Esophagus muscularis mucosa (tissue), 4 donors: ENCODE measurements at places on chromosomes 12 and 14.

GRCh38 chr12:105077435-105077834, 6.8 kb downstream of the ALDH1L2 start:
- DNase-seq: no peak

DNA sequence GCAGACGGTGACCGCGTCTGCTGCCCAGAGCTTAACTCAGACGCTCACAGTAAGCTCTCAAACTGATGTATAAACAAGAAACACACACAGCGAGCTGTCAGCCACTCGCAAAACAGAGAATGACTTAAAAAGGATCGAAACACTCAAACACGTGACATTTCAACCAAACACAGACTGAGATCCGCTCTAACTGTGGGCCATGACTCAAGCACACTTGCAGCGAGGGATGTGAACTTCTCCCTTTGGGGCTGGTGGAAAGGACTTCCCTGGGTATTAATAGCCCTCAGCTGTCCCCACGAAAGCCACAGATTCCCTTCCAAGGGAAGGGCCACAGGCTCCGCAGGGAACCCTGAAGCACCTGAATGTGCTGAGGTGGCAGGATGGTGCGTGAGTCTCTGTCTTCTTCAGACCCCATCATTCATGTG, 29.1 kb downstream of the CCDC88C start:
- DNase-seq: no peak

DNA sequence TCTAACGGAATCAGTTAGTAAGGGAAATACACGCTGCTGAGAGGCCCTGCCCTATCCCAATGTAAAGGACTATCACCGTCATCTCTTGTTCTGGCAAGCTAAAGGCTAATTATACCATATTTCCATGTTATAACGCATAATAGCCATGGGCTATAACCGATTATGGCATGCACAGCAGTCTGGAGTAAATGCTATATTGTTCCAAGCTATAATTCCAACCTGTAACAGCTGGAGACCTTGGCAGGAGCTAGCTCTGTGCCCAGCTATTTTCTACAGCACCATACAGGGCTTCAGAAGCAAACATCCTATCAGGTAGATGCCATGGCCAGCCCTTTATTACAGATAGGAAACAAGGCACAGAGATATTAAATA, 26.3 kb downstream of the SYNE3 start:
- no peak for DNase-seq

DNA sequence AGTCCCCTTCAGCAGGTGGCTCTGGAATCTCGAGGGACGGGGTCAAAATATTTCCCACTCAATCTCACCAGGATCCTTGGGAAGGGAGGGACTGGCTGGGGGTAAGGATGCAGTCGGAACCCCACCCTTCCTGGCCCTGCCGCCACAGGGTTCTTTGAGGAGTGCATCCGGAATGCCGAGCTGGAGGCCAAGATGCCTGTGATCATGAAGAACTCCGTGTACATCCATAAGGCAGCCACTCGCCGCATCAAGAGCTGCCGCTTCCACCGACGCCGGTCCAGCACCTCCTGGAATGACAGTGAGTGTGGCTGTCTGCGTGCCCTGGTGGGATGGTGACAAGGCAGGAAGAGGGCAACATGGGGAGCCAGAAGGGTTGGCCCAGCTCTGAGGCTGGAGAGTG, 43.1 kb downstream of the PLEKHD1 start:
- DNase-seq: no peak

DNA sequence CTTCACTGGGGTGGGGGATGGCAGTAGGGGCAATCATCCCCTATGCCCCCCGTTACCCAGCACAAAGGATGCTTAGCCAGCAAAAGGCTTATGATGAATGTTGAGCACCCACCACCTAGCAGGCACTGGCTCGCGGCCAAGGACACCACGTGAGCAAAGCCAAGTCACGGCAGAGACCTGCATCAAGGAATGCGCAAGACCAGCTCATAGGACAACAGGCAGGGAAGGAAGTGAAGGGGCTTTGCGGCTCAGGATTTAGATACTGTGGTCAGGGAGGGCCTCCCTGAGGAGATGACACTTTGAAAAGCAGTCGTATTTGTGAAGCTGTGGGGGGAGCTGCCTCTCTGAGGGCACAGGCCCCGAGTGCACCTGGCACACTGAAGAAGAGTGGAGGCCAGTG, 32.8 kb downstream of the SH2B3 start:
- DNase-seq: no peak

- no peak for DNase-seq
Observed at GRCh38 chr12:30696103-30696408, 387 bp upstream of the IPO8 start.

- DNase-seq: no peak
Observed at GRCh38 chr12:57590479-57590863, 521 bp upstream of the PIP4K2C start.

DNA sequence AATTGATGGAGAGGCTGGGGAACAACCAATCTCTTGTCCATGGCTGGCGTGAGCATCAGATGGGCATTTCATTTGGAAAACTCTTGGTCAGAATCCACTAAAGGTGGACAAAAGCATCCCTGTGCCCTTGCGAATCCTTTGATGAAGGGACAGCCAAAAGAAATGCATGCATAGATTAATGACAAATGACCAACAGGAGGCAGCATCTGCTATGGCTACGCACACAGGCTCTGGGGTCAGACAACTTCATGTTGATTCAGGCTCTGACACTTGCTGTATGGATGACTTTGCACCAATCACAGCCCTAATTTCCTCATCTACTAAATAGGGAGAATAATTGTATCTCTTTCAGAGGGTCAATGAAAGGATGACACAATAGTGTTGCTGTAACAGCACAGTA, 117.5 kb downstream of the ASCL4 start:
- no peak for DNase-seq
